AG09309 (cell line): ENCODE measurements at places on chromosomes 2 and 18.

GRCh38 chr2:22375096-22375495 is 1009.9 kb upstream of the KLHL29 start:
- DNase-seq: no peak

DNA sequence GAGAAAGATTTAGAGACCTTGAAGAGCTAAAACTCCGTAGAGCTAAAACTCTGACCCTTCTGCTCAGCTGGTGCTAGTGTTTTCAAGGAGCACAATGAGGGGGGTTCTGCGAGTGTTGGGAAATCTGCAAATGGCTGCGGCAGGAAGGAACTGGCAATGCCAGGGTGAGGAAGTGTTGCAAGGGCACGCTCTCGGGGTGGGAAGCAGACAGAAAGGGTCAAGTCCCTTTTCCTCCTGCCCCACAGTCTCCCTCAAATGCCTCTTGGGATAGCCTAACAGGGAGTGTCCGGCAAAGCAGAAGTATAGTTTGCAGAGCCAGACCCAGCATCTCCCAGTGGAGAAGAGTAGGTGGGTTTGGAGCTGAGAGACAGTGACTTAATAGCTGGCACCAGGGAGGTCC is 60.5 kb downstream of the NCAPH start:
- DNase-seq: no peak

DNA sequence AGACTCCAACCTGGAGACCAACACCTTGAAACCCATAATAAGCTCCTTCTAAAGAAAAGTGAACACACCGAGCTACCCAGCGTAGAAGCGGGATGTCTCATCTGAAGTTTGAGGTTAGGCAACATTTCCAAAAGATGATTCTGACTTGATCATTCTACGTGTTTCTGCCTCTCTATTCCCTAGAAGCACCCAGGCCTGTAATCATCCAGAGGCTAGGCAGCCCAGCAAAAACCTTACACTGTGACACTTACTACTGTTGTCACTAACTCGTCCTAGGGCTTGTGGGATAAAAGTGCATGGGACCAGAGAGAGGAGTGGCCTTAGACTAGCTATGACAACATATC is 1.4 kb downstream of the ZBTB14 start:
- DNase-seq: no peak

DNA sequence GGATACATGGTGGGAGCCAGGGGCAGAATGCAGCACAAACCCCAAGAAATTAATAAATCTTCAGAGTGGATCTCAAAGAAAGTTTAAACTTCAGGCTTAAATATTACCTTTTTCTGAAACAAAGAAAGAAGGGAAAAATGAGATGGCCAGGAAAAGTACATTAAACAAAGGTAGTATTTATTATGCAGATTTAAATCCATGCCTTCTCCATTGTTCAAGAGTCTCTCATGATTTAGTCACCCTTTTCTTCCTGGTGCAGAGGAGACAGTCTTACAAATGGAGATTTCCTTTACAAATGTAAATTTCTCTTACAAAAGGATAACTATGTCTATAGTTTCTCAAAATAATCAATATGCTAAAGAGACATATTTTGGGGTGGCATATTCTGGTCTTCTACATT is 33.4 kb upstream of the PPM1B start:
- no peak for DNase-seq

DNA sequence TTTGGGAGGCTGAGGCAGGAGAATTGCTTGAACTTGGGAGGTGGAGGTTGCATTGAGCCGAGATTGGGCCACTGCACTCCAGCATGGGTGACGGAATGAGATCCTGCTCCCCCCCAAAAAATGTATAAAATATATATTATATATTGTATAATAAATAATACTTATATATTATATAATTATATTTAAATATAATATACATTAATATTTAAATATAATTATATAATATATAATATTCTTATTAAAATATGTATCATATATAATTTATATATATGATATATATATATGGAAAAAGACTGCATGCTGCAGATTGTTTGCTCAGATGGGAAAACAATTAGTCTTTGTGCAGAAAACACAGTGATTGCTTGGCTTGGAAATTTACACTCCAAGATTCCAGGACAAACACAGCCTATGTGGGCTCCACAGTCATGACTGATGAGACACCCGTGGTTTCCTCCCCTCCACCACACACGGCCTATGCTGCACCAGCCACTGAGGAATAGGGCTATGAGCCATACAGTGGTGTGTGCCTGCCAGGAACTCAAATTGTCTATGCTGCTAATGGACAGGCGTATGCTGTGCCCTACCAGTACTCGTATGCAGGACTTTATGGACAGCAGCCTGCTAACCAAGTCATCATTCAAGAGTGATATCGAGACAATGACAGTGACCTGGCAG is 30.0 kb downstream of the PMAIP1 start:
- DNase-seq: no peak

GRCh38 chr2:35468245-35468644 is 887.3 kb upstream of the CRIM1 start:
- DNase-seq: no peak

- DNase-seq: no peak
These were observed 45.1 kb downstream of the CDH19 start for GRCh38 chr18:66558773-66559172.

DNA sequence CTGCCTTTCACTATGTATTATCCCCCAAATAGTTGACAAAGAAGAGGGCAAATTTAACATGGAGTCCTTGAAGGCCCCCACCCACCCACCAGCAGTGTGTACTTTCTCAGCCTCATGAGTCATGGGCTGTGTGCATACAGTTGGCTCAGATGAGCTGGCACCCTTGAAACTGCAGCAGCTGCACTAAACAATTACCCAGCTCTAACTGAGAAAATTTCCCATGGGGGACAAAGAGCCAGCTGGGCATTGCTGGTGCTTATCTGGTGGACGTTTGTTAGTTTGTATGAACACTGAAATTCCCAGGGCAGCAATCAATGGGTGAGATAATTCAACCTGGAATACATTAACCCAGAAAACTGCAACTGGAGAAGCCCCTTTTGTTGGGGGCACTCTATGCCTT is 131.7 kb downstream of the GCA start:
- DNase-seq: no peak

GRCh38 chr2:120474486-120474885 is 128.6 kb downstream of the INHBB start:
- DNase-seq: no peak

DNA sequence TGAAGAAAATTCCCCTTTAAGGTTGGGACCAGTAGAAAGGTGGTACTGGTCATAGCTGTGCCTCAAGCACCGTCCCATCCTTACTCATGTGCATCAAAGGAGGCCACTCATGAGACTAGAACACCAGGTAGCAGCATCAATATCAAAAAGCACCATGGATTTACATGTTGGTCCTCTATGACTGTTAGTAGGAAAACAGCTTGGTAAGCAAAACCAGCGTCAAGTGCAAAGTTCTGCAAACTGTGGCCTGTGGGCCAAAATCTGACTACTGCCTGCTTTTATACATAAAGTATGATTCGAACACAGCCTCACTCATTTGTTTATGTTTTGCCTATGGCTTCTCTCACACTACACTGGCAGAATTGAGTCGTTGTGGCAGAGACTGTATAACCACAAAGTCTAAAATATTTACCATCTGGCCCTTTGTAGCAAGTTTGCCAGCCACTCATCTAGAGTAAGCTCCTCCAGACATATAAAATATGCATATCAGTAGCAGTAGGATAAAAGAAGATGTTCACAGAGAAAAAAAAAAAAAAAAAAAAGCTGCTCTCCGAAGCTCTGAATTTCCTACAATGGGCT is 119.7 kb upstream of the CTNNA2 start:
- no peak for DNase-seq

GRCh38 chr2:147499785-147500184 is 345.0 kb upstream of the ACVR2A start:
- no peak for DNase-seq

- no peak for DNase-seq
These were observed 108.7 kb upstream of the RAB6C start for GRCh38 chr2:129870685-129871241.

DNA sequence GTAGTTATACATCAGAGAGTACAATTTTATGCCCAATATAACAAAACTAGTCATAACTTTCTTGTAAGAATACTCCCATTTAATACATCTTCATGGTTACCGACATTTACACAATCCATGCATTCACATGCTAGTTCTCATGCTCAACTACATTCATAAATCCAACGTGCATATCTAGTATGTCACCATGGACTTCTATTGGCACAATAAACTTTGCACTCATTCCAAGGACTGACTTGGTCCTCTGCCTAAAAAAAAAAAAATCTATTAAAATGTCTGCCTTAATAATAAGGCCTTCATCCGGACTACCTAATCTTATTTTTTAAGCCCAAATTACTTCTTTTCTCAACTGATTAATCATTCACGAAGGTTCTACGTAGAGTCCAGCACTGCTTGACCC is 107.8 kb upstream of the PGAP1 start:
- no peak for DNase-seq

GRCh38 chr2:1848599-1848995 is 104.3 kb upstream of the PXDN start:
- no peak for DNase-seq

DNA sequence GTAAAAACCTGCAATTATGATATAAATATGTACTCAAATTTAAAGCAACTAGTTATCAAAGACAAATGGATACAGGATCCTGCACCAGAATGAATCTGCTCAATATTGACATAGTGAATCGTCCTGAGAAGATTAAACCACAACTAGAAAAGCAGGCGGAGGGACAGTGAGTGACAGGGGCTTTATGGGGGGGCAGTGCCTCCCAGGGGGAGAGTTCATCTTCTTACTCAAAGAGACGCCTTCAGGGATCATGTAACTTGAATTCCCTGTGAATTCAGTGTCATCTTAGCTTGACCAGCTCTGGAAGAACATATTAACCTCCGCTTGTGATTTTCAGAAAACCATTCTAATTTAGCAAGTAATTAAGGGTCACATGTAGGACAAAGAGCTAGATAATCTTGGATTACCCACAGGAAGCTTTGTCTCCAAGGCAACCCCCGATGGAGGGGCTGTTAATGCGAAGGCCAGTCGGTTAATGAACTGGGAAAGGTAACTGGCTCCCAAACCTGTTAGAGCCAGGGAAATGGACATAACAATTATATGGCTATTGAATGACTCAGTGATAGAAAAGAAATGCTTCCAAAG is 17.4 kb upstream of the LMAN1 start:
- DNase-seq: no peak

GRCh38 chr2:160363961-160364360 is 129.6 kb downstream of the RBMS1 start:
- no peak for DNase-seq

DNA sequence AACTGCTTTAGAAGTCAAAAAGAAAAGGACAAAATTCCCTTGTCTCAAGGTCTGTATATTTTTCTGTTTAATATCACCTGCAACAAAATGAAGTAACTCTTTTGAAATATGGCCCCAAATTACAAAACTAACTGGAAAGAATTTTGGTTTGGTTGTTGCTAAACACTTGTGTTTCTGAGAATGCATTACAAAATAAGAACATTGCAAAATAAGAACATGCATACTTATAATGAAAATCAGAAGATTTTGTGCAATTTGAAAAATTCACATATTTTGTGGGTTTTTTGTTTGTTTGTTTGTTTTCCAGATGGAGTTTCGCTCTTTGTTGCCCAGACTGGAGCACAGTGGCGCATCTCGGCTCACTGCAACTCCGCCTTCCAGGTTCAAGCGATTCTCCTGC is 21.8 kb downstream of the NDUFB3 start:
- DNase-seq: no peak

GRCh38 chr2:27857417-27858172 is 32.6 kb downstream of the RBKS start:
- DNase-seq: peak; percentile 33

- DNase-seq: no peak
These were observed 59.8 kb downstream of the KCTD1 start for GRCh38 chr18:26488417-26489009.

DNA sequence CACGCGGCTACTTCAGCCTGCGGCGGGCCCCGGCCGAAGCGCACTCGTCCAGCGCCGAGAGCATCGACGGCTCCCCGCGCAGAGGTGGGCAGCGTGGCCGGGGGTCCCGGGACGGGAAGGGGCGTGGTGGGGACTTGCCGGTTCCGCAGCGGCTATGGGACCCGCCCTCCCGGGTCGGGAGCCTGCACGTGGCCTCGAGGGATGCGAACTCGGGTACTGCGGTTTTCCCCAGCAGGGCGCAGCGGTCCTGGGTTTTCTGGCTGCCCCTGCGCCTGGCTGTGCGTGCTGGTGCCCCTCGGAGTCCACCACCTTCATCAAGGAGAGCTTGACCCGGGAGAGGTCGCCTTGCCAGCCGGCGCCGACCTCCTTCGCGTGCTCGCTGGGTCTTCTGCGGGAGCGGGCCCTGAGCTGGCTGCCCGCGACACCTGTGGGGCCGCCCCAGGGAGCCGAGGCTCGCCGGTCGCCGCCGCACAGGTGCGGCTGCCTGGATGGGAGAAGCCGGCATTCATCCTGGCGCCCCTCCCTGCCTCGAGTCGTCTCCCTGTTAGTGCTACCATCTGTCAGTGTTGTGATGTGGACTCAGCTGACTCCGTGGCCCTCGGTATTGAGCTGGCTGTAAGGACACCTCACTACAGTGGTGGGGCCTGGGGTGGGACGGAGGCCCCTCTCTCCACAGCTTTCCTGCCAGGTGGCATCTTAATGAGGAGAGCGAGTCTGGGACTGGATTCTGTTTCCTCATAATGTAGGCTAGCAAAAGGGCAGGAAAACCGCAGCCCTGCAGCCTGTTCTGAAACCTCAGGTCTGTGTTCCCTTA is 177.3 kb downstream of the AGAP1 start:
- no peak for DNase-seq

DNA sequence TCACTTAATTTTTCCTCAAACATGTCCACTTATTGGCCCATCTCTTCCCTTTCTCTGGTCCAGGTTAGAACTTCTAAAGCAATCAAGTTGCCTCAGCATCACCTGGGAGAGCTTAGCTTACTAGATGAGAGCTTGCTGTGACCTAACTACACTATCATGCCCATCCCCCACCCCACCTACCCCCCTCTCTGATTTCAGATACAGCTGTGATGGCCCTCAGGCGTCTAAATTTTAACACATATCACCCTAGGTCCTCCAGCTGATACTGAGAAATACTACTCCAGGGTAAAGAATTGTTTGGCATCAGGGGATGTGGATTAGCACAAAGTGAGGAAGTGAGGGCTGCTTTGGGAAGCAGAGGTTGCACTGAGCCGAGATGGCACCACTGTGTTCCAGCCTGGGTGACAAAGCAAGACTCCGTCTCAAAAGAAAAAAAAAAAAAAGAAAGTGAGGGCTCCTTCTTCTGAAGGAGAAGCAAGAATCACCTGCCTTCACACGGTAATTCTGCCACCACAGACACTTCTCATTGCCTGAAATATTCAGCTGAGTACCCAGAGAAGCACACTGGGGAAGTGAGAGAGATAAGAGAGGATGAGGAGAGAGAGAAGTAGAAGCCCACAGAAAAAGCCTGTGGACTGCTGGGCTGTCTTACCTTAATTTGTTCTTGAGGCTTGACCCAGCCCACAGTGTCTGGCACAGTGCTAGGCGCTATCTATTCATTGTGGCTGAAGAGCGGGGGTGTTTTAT is 263.4 kb downstream of the ASXL3 start:
- DNase-seq: no peak
